ENCODE measurements at places on chromosomes 5 and 9. TPM values are rescaled to one million over a fixed set of nuclear protein-coding genes. Genes with fewer than 3 reads are reported as not detected.

STPG3 gene
- not detected for total RNA-seq

PCDHGA10 gene
- 6.9 TPM for total RNA-seq

MARCHF11 gene
- total RNA-seq: not detected

SLC6A3 gene
- not detected for total RNA-seq

GAS1 gene
- 3.1 TPM for total RNA-seq

FOXI1 gene
- total RNA-seq: not detected
